ENCODE measurements at places on chromosomes 1 and 21. TPM values are rescaled to one million over a fixed set of nuclear protein-coding genes. Genes with fewer than 3 reads are reported as not detected.

The GPX7 gene
- polyA plus RNA-seq, result 67.6 TPM

The XPR1 gene
- 43.1 TPM for polyA plus RNA-seq

The LCE1F gene
- not detected for polyA plus RNA-seq

The AMY2A gene
- not detected for polyA plus RNA-seq

The ADAMTSL4 gene
- 17.7 TPM for polyA plus RNA-seq

The CFHR4 gene
- polyA plus RNA-seq, result not detected

The PRAMEF6 gene
- not detected for polyA plus RNA-seq

Measured in renal pelvis (tissue), 12 donors.